ENCODE measurements at places on chromosomes 5 and 9. TPM values are rescaled to one million over a fixed set of nuclear protein-coding genes. Genes with fewer than 3 reads are reported as not detected.

- no peak for ATAC-seq
These were observed 212.4 kb downstream of the MAPKAP1 start for GRCh38 chr9:125494653-125494915.

DNA sequence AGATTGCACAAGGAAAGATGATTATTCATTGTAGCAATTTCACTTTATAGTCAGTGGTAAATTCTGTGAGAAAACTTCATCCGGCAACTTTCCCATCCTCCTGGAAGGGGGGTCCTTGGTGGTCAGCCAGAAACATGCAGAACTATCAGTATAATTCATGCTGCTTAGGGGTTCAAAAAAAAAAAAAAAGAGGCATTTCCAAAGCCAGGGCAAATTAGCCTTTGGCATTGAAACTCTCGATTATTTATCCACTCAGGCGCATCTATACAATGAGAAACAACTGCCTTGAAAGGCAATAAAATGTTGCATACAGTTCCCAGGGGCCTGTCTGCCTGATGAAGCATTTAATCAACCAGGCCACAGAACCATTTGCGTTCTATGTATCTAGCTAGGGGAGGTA is 263.3 kb downstream of the TMEM167A start:
- ATAC-seq: no peak

Gene CSF1R
- total RNA-seq: 12.3 TPM

GRCh38 chr5:141908796-141909195 is 14.9 kb upstream of the DELE1 start:
- ATAC-seq: no peak

- no peak for ATAC-seq
These were observed 12.0 kb downstream of the NIPSNAP3B start for GRCh38 chr9:104775976-104776375.

GRCh38 chr5:131514316-131515283 is 120.4 kb downstream of the RAPGEF6 start:
- no peak for ATAC-seq

GRCh38 chr5:175821790-175822211 is 49.6 kb upstream of the CPLX2 start:
- ATAC-seq: no peak

Gene PRSS3
- total RNA-seq: 3.6 TPM

- ATAC-seq: peak; percentile 46
These were observed at the start of gene TNFSF15 for GRCh38 chr9:114805670-114806525. Gene TNFSF15 (minus strand): TSS chr9:114806039. CDS start chr9:114806012, 27 bp downstream.

- no peak for ATAC-seq
These were observed 161.9 kb downstream of the PPP2R2B start for GRCh38 chr5:146716636-146717035.

GRCh38 chr9:13131416-13131815 is 148.1 kb downstream of the MPDZ start:
- no peak for ATAC-seq

GRCh38 chr9:98187926-98188325 is 4.5 kb downstream of the CORO2A start:
- ATAC-seq: no peak

Gene HAVCR1
- total RNA-seq: 1.1 TPM

- no peak for ATAC-seq
These were observed 59.9 kb downstream of the SLC1A3 start for GRCh38 chr5:36666274-36666673.

GRCh38 chr9:34321451-34321850 is 7.6 kb downstream of the KIF24 start:
- no peak for ATAC-seq

DNA sequence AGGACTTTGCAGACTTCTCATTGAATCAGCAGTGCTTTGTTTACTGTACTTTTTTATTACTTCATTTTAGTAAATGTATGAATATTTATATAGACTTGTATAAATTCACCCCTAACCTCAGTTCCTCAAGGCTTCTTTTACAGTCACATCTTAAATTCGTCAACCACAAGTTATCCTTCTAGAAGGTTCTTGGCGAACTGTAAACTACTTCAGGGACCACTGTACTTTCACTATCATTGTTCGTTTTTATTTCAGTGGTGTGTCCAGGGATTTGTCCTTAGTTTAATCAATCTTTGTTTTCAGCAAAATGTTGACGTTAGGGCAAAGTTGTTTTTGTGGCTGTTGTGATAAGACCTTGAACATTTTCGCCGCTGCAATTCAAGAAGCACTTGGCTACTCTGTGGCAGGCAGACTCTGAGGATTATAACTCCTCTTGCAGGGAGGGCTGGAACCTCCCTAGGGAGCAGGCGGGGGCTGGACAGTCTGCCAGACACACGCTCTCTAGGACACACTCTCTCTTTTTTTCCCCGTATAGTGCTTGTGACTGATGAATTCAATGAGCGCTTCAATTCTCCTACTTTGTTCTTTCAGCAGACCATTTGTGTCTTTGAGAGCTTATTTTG is 252.8 kb downstream of the FBXL7 start:
- ATAC-seq: no peak

GRCh38 chr5:79612667-79613198 is 492 bp downstream of the TENT2 start:
- peak; percentile 78 for ATAC-seq

GRCh38 chr9:133130685-133131244 is 9.7 kb upstream of the RALGDS start:
- ATAC-seq: no peak

Gene NR4A3
- total RNA-seq: 0.52 TPM

DNA sequence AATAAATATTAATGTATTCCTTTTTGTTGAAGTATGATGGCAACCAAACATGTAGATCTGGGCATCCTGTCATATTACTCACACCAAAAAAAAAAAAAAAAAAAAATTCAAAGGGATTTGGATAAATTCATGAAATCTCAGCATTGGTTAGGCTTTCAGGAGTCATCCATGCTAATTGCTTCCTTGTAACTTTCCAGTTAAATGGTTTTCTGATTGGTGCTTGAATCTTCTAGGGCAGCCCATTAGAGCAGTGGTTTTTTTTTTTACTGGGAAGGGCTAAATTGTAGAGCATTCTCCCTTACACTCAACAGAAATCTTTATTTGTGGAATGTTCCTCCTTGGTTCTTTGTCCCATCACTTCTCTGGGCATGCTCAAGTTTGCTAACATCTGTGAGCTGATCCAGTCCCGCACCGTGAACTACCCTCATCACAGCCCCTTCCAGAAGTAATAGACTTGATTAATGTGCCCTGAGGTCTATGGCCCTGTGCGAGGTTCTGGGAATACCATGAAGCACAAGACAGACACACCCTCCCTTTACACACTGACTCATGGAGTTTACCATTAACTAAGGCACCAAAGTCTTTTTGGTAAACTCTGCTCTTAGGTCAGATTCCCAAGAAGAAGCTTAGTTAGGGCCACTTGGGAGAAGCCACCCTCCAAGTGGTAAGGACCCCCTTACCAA is 56.0 kb downstream of the RGS3 start:
- no peak for ATAC-seq

- peak; percentile 70 for ATAC-seq
These were observed 51.2 kb upstream of the ADRA1B start for GRCh38 chr5:159864885-159865691.

- no peak for ATAC-seq
These were observed 46.7 kb downstream of the SHB start for GRCh38 chr9:38022203-38022895.

Gene SPINK4
- not detected for total RNA-seq

- ATAC-seq: no peak
These were observed 652.0 kb downstream of the MTRR start for GRCh38 chr5:8520917-8521316.

Gene LHX6
- total RNA-seq: 7.7 TPM

DNA sequence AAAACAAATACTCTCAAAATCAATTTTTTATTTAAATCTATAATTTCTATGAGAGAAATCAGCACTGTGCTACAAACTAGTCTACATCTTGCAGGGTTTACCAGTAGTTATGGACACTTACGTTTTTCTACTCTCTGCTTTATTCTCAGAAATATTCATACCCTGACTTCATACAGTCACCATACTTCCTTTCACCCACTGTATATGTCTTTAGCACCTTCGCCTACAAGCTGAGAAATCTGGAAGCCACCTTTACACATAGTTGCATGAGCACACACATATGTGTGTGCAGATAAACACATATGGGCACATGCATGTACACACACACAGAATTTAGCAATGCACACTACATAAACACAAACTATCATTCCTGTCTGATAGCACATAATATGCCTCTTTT is 177.0 kb downstream of the ST8SIA4 start:
- no peak for ATAC-seq

- no peak for ATAC-seq
These were observed 155.6 kb downstream of the EPB41L4A start for GRCh38 chr5:112263469-112263868.

GRCh38 chr9:13113216-13113615 is 166.3 kb downstream of the MPDZ start:
- no peak for ATAC-seq

GRCh38 chr5:42994246-42994554 is 45.9 kb downstream of the ANXA2R start:
- no peak for ATAC-seq

GRCh38 chr9:132049900-132050299 is 29.8 kb downstream of the MED27 start:
- ATAC-seq: no peak

- no peak for ATAC-seq
These were observed 491.8 kb downstream of the ANXA1 start for GRCh38 chr9:73643379-73644013.

Gene CDC25C
- total RNA-seq: not detected

Gene SNX2
- total RNA-seq: 82.3 TPM

Gene BAAT
- total RNA-seq: 0.25 TPM

DNA sequence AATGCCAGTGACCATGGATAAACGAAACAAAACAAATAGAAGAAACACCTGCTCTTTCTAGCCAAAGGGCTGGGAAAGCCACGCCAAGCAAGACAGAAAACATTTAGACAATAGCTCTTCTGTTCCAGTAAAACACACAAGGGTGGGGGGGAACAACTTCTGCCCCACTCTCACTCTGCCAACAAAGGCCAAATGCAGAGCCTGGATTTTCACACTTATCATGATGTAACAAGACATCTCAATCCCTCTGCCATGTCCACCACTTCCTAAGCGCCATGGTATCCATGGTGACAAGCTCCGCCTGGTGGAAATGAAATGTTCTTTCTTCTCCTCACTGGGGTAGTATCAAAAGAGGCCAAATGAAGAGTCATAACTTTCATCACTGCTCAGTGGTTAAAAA is 60.6 kb downstream of the DRD1 start:
- no peak for ATAC-seq

DNA sequence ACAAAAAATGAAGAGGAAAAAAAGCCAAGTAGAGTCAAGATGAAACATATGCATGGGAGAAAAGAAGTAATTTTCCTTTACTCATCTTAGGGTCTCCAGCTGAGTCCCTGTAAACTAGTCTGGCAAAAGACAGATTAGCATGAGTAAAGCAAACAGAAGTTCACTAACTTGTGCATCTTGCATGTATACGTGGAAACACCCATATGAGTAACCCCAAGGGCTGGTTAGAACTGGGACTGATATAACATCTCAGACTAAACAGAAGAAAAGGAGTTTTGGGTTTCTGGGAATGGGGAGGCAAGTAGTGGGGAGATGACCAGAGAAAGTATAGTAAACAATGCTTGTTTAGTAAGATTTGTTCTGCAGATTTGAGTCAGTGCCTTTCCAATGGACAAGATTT is 20.1 kb upstream of the GLDC start:
- no peak for ATAC-seq

Gene MBLAC2
- 2.3 TPM for total RNA-seq

Gene COL27A1
- 5.7 TPM for total RNA-seq

- no peak for ATAC-seq
These were observed 148.3 kb downstream of the GAPVD1 start for GRCh38 chr9:125409637-125410521.

Gene SLC6A7
- total RNA-seq: not detected

- ATAC-seq: no peak
These were observed 96.0 kb upstream of the SLC28A3 start for GRCh38 chr9:84436386-84437109.

- no peak for ATAC-seq
These were observed 85.0 kb downstream of the LURAP1L start for GRCh38 chr9:12859704-12860251.

DNA sequence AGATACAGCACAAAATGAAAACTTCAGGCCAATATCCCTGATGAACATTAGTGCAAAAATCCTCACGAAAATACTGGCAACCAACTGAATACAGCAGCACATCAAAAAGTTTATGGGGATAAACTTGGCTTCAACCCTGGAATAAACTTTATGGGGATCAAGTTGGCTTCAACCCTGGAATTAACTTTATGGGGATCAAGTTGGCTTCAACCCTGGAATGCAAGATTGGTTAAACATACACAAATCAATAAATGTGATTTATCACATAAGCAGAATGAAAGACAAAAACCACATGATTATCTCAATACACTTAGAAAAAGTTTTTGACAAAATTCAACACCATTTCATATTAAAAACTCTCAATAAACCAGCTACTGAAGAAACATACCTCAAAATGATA is 213.7 kb upstream of the DMRTA1 start:
- ATAC-seq: no peak

DNA sequence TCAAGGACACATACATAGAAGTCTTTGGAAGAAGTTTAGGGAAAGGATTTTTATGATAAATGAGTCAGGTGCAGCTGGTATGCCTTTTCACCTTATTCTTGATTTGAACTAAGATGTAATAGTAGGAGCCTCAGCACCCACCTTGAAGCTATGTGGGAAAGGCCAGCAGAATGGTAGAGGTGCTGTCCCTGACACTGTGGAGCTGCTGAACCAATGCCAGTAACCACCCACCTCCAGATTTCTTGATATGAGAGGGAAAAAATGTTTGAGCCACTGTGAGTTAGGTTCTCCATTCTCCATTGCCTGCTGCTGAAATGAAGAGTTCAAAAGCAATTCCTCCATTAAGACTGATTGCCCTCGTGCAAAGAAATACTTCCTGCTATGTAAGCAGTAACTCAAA is 12.2 kb upstream of the HMGCR start:
- no peak for ATAC-seq

Gene ORM1
- total RNA-seq: not detected

Gene TRPM3
- total RNA-seq: not detected

DNA sequence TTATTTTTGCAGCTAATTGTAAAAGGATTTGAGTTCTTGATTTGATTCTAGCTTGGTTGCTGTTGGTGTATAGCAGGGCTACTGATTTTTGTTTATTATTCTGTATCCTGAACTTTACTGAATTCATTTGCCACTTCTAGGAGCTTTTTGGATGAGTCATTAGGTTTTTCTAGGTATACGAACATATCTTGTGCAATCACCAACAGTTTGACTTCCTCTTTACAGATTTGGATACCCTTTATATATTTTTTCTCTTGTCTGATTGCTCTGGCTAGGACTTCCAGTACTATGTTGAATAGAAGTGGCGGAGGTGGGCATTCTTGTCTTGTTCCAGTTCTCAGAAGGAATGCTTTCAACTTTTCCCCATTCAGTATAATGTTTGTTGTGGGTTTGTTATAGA is 210.8 kb downstream of the FGF10 start:
- no peak for ATAC-seq

DNA sequence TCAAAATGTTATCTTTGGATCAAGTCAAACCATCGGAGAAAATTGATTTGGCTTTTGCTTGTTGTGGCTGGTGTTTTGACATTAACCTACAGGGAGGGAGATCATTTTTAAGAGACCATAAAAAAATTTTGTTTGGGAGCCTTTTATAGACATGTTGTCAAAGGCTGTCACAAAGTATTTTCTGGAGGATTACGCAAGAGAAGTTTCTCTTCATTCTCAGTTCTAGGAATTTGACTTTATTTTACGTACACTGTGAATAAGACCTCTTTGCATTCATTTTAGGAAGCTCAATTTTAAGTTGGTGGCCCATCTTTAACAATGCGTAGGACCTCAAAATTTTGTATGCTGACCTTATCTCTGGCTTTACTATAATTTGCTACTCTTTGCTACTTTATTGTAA is 50.2 kb upstream of the SLC44A1 start:
- ATAC-seq: no peak

Gene CXCL14
- 0.15 TPM for total RNA-seq

All from gastroesophageal sphincter (tissue), 4 donors.